ENCODE measurements at places on chromosomes 6 and 20.

GRCh38 chr6:157488716-157489118, 107.7 kb downstream of the ZDHHC14 start:
- no peak for DNase-seq

DNA sequence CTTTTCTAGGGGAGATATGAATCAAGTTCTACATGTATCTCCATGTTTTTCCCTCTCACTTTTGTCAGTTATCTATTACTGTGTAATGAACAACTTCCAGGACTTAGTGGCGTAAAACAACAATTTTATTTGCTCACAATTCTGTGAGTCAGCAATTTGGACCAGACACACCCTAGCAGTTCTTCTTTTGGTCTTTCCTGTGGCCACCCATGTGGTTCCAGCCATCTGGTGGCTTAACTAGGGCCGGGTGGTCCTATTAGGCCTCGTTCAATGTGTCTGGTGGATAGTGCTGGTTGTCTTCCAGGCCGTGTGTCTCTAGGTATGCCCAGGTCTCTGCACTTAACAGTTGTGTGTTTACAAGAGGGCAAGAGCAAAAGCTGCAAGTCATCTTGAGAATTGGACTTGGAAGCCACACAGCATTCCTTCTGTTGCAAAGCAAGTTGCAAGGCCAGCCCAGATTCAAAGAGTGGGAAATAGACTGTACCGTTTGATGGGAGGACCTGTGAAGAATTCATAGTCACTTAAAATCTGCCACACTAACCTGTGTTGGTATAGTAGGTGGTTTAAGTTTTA, 20.8 kb upstream of the SLC35D3 start:
- DNase-seq: no peak

- DNase-seq: no peak
Measured at GRCh38 chr6:6872459-6873344, 235.1 kb upstream of the RREB1 start.

GRCh38 chr20:45487231-45487635, 17.7 kb downstream of the WFDC2 start:
- no peak for DNase-seq

GRCh38 chr20:63082308-63082938, 75.7 kb upstream of the BHLHE23 start:
- DNase-seq: no peak

DNA sequence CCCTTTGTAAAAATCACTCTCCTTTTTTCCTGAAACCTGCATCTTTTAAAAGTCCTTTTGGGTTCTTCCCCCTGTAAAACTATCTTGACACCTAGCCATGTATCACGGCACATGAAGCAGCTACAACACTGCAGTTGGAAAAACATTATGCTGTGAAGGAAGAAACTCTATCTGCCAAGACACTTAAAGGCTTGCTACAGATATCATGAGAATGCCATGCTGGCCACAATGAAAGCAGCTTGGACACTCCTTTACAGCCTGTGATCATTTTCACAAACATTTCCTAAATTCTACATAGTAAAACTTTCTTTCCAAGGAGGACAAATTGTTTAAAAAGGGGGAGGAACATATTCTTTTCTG, 31.8 kb downstream of the CNKSR3 start:
- no peak for DNase-seq

GRCh38 chr20:5827098-5827853, 77.1 kb downstream of the SHLD1 start:
- DNase-seq: no peak

DNA sequence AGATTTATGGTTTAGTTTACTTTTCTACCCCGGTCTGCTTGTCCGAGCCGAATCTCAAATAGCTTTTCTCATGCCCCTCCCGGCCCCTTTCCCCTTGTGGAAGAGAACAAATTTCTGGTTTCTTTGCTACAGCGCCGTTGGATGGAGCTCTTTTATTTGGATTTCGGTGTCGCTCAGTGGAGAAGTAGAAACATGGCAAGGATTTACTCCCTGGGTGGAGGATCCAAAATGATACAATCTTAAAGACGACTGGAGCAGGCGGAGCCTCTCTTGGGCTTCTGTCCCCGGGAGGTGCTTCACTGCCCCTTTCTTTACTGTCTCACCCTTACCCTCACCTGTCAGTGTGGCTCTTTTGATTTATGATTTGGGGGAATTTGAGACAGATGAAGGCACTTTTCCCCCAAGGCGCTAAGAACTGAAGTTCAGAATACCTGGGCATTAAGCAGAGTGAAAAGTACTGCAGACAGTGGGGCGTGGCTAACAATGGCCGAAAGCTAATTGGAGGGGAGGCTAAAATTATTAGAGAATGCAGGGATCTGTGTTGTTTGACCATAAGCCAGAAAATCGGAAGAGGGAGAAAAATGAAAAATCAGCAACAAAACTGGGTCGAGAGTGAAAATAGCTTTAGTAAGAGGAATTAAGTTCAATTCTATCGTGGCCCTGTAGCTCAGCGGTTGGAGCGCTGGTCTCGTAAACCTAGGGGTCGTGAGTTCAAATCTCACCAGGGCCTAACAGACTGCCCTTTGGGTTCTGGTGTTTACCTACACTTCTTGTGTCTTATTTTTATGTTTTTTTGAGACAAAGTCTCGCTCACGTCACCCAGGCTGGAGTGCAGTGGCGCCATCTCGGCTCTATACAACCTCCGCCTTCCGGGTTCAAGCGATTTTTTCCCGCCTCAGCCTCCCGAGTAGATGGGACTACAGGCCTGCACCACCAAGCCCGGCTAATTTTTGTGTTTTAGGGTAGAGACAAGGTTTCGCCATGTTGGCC, 145.1 kb upstream of the ZNF184 start:
- DNase-seq: peak; percentile 26

DNA sequence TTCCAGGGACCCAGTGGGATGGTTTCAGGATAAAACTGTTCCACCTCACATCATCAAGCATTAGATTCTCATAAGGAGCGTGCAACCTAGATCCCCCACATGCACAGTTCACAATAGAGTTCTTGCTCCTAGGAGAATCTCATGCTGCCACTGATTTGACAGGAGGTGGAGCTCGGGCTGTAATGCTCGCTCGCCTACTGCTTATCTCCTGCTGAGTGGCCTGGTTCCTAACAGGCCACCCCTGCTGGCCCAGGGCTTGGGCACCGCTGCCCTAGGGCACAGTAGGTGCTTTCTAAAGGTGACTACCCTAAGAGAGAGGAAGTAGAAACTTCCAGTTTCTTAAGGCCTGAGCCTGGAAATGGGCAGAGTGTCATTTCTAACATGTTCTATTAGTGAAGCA, 656.9 kb downstream of the PRKN start:
- DNase-seq: no peak

DNA sequence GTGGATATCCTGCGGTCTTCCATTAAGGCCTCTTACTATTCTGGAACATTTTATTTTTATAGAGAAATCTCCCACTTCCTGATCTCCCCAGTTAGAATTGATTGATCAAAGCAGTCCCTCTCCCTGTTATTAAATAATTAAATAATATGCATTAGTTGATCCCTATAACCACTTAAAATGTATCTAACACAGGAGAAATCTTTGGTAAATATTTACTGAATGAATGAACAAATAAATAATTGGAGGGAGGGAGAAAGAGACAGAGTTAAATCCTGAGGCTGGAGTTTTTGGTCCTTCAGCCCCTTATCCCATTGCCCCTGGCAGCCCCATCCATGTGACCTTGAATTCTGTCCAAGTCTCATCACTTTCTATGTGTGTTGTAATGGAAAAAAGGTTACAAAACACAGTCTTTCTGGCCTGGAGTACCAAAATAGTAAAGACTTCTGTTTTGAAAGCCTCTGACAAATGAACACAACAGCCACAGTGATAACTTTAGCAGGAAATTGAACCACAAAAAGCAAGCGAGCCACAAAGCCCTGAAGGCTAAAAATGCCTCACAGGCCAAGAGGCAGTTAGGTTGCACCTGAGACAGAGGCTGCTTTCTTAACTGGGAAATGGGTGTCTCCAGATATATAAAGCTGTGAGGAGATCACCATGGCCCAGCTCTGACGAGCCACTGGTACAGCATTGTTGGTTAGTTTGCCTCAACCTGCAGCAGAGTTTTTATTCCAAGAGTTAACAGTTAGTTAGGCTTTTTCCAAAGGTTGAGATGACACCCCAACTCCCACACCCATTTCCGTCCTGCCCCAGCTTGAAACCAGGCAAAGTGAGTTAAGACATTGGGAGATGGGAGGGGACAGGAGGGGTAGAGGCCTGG, 11.3 kb downstream of the NT5E start:
- peak; percentile 46 for DNase-seq

DNA sequence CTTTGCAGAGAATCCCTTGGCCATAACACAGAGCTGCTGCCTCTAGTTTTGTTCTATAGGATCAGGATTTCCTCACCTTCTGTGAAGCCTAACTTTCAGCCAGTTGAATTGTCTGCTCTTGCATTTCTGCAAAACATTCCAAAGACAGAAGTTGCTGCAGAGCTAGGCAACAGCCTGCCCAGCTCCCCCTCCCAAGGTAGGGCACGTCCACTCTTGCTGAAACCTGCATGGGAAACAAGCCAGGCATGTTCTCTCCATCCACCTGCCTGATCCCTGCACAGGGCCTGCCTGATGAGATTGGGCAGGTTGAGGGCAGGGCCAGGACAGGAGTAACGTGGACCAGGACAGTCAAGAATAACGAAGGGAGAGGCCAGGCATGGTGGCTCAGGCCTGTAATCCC, 58.9 kb upstream of the NAA20 start:
- DNase-seq: no peak

- peak; percentile 41 for DNase-seq
Measured at GRCh38 chr6:151757506-151757955, 50.0 kb upstream of the ESR1 start.

- DNase-seq: no peak
Measured at GRCh38 chr20:23349338-23350195, 1.0 kb upstream of the NXT1 start.

GRCh38 chr6:106643061-106643460, 13.7 kb downstream of the QRSL1 start:
- no peak for DNase-seq

DNA sequence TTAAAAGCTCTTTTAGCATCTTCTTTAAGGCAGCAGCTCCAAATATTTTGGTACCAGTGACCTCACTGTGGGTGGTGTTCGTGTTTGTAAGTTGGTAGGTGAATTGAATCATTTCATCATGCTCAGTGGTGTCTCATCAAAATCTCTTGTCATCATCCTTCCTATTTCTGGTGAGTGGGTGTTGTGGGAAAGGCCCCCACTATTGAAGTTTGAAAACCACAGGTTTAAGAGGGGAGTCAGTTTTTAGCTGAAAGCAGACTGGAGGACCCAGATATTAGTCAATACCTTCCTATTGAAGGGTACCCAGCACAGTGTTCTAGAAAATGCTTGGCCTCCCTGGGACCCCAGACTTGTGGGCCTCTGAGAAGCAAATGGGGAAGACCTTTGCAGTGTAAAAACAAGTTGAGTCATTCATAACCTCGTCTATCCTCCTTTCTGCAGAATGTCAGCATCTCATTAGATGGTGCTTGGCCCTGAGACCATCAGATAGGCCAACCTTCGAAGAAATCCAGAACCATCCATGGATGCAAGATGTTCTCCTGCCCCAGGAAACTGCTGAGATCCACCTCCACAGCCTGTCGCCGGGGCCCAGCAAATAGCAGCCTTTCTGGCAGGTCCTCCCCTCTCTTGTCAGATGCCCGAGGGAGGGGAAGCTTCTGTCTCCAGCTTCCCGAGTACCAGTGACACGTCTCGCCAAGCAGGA, 3.7 kb downstream of the PIM1 start:
- peak; percentile 64 for DNase-seq

DNA sequence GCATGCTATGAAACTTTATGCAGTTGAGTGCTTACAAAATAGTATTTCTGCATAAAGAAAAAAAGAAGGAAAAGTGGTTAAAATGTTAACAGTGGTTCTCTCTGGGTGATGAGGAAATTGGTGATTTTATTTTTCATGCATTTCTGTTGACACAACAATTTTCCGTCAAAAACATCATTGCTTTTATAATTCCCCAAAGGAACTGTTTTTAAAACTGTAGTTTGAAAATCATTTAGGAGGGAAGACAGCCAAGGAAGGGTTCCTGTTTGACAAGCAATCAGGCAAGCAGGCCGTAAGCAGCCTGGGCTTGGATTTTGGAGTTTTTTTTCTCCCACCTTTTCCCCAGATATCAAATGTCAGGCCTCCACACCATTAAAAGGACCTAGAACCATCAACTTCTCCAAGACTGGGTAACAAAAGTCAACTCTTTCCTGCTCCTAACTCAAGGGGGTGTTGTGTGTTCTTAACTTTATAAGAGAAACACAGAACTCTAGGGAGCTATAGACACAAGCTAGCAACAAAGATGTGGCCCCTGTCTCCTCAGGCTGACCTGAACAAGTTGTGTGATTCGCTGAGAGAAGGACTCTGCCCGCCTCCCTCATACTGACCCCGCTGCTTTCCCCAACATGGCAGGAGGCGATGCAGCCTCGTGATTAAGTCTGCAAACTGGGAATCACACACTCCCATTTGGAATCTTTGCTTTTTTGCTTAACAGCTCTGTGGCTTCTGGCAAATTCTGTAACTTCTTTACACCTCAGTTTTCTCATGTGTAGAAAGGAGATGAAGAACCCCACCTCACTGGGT, 146.6 kb downstream of the BCAS1 start:
- no peak for DNase-seq

DNA sequence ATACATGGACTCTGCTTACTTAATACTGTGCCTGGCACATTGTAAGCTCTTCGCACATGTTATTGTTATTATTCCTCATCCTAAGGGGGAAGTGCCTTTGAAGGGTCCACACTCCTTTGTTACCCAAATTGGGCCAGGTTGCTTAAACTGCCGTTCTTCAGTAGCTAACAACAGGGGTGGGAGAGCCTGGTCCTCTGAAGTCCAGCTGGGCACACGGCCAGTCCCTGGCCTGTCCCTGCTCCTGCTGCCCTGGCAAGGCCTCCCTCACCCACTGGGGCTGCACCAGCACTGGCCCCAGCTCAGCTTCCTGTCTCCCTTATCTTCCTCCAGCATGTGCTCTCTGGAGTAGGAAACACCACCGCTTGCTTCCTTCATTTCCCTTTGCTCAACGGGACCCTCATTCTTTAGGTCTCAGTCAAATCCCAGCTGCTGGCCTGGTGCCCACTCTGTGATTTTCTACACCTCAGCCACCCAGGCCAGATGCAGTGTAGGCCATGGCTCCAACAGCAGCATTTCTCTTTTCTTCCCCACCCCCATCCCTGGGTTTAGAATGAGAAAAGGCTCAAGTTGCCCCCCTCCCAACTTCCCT, 5.5 kb upstream of the PROCR start:
- no peak for DNase-seq

- DNase-seq: no peak
Measured at GRCh38 chr20:9298906-9299305, 215.5 kb upstream of the LAMP5 start.

Data from stimulated activated CD4-positive, alpha-beta T cell treated with anti-CD3 and anti-CD28 coated beads, Interleukin-1b, Interleukin-23, amount 100 ng/mL, for 48 hours (primary cell).